H7 (cell line): ENCODE measurements at places on chromosomes 2 and 18.

DNA sequence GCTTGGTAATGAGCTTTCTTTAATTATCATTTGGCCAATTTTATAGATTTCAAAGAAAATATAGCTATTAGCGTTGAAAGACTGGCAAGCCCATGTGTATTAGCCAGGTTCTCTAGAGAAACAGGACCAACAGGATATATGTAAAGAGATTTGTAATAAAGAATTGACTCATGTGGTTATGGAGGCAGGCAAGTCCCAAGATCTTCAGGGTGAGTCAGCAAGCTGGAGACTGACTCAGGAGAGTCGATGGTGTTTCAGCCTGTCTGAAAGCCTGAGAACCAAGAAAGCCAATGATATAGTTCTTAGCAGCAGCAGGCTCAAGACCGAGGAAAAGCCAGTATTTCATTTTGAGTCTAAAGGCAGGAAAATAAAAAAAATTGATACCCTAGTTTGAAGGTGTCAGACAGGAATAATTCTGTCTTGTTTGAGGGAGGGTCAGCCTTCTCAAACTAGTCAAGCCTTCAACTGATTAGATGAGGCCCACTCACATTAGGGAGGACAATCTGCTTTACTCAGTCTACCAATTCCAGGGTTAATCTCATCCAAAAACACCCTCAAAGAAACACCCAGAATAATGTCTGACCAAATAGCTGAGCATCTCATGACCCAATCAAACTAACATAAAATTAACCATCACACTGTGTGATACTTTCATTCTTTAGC, 78.3 kb upstream of the CRIM1 start:
- DNase-seq, result no peak

GRCh38 chr2:61959381-61960293, 54.2 kb downstream of the COMMD1 start:
- no peak for DNase-seq

- no peak for DNase-seq
These were observed 301.8 kb downstream of the TRIB2 start for GRCh38 chr2:13018490-13018889.

DNA sequence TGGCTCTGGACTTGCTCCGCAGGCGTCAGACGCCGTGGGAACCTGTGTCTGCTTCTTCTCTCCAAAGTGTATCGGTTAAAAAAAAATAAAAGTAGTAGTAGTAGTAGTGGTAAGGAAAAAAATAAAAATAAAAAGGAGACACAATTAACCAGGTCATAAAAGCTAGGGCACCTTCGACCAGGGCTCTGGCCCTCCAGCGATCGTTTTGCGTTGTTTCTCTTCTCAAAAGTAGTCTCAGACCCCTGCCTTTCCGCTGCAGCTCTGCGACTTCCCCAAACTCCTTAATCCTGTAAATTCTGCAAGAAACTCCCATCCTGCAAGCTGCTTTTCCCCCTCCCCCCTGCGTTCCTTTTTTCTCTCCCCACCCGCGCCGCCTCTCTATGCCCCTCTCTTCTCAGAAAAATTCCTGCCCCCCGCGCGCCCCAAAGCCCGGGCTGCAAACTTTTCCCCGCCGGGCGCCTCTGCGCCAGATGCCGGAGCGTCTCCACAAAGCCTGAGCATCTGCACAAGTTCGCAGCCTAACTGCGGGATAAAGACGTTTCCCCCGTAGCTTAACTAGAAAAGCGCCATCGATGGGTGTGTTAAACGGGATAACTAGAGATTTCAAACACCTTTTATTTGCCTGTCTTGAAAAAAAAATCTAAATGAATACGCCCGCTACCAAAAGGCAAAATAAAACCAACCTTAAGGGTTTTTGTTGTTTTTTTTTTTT, 1.8 kb upstream of the SALL3 start:
- peak; percentile 87 for DNase-seq

DNA sequence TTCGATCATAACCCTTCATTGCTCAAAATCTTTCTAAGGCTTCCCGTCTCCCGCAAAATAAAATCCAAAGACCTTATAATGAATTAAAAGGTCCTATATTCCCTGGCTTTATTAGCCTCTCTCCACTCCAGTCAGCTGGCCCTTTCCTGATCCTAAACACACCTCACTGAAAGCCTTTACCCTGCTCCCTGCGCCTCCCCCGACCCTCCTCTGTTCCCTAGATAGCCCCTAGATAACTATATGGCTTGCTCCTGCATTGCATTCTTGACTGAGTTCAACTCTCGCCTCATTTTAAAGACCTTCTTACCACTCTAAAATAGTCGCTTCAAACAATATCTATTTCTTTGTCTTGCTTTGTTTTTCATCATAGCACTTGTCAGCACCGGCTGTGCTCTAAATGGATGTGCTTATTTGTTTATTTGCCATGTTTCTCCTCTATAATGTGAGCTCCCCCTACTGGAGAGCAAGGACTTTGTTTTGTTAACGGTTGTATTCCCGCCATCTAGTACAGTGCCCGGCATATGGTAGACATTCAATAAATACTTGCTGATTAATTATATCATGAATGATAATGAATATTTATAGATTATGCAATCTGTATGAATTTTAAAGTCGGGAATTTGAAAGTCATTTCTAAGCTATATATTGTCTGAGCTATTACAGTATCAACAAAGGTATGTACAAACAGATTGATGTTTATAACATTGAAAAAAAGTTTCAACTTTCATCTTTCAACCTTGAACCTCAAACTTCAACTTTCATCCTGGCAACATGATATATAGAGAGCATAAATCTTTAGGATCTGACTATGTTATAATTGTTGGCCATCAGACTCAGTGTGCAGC, 32.4 kb upstream of the VIT start:
- DNase-seq, result peak; percentile 59

DNA sequence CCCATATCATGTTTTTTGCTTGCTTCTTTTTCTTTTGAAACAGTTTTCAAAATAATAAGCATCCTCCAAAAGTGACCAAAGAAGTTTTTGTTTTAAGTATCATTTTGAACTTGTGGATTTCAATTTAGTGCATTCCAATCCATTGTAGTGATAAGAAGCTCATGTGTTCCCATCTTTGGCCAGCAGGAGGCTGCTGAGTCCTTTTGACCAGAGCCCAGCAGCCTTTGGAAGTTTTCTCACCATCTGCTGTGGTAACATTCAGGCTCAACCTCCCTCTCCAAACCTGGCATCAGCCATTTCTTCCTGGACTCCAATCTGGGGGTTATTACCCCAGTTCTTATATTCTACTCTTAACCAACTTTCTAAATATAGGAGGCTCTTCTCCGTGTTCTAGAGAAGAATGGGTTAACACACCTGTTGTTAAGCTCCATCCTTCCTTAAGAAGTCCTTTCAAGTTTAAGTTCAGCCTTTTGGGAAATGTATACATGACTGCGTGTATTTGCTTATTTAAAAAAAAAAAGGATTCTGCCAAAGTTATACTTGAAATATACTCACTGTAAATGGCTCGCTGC, 39.0 kb upstream of the MAL start:
- DNase-seq, result peak; percentile 85

DNA sequence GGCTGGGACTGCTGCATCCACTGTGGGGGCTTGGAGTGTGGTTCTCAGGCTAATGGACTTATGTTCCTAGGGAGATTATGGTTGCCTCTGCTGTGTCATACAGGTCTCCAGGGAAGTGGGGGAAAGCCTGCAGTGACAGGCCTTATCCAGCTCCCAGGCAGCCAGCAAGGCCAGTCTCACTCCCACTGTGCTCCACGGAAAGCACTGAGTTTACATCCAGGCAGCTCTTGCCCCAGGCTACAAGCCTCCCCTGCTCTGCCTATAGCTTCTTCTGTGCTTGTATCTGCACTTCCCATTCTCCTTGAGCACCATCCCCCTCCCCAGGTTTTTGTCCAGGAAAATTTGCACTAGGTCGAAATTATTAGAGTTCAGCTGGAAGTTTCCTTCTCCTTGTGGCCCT, 231.9 kb downstream of the ZRANB3 start:
- no peak for DNase-seq

- DNase-seq, result no peak
These were observed 298.9 kb downstream of the XIRP2 start for GRCh38 chr2:167187049-167187727.

GRCh38 chr2:205908212-205909183, 177.5 kb downstream of the INO80D start:
- DNase-seq, result no peak

DNA sequence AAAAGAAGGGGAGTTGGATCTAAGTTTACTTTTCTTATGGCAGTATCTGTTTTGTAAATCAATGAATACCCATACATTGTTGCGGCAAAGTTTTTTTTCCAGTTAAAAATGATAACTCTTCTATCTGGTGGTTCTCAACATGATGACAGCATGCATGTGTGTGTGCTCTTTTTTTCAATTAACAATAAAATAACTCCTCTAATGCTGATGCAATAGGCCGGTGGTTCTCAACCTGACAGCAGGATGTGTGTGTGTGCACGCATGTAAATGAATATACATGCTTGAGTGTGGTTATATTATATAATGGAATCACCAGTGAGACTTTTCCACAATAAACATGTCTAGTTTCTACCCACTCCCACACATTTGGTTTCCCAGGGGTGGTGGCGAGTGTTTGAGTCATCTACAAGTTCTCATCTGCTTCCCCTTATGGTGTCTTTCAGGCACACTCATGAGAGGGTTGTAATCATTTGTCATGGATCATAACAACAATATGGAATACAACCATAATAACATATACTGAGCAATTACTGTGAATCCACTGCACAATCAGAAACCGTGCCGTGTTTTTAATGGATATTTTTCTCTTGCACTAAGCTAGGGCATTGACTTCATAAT, 31.2 kb downstream of the PARD3B start:
- DNase-seq, result no peak

- DNase-seq, result no peak
These were observed 68.8 kb upstream of the LYPD6B start for GRCh38 chr2:148969659-148970061.

GRCh38 chr2:223044092-223044836, 7.7 kb upstream of the KCNE4 start:
- DNase-seq, result no peak

- no peak for DNase-seq
These were observed 232 bp downstream of the SNED1 start for GRCh38 chr2:240998706-240998994.

DNA sequence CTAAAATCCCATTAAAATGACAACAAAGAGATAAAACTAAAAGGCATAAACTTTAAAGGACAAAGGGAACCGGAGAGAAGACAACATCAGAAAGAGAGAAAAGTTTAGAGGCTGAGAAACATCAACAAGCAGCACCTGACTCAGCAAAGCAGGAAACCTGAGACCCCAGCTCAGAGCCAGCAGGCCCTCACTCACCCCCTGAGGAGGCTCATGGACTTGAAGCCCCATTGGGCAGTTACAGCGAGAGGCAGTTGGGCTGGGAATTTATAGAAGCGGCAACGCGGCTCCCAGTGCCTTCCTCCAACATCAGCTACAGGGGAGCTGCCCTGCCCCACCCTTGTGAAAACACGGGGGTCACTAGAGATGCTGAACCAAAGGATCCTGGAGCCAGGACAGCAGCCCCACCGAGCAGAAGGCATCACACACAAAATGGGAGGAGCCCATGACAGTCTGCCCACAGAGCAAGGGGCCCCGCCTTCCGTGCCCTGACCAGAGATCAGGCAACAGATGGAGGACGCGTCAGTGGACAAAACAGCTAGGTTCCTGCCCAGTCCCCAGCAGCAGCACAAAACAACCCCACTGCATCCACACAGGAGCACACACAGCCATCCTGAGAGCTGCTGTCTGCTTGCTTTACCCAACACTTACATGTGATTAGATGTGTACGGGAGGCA, 52.7 kb downstream of the CMPK2 start:
- DNase-seq, result peak; percentile 46

- DNase-seq, result no peak
These were observed 264.7 kb downstream of the METTL4 start for GRCh38 chr18:2306606-2307005.
